ENCODE measurements at places on chromosomes 3 and 15.

GRCh38 chr3:175716446-175716845, 857.3 kb downstream of the NAALADL2 start:
- no peak for DNase-seq

GRCh38 chr3:9809239-9809614, 835 bp upstream of the TTLL3 start:
- DNase-seq = no peak

GRCh38 chr15:26287381-26287780, 424.3 kb upstream of the ATP10A start:
- DNase-seq = no peak

- DNase-seq = no peak
Measured at GRCh38 chr15:76299786-76300185, 11.5 kb downstream of the ETFA start.

DNA sequence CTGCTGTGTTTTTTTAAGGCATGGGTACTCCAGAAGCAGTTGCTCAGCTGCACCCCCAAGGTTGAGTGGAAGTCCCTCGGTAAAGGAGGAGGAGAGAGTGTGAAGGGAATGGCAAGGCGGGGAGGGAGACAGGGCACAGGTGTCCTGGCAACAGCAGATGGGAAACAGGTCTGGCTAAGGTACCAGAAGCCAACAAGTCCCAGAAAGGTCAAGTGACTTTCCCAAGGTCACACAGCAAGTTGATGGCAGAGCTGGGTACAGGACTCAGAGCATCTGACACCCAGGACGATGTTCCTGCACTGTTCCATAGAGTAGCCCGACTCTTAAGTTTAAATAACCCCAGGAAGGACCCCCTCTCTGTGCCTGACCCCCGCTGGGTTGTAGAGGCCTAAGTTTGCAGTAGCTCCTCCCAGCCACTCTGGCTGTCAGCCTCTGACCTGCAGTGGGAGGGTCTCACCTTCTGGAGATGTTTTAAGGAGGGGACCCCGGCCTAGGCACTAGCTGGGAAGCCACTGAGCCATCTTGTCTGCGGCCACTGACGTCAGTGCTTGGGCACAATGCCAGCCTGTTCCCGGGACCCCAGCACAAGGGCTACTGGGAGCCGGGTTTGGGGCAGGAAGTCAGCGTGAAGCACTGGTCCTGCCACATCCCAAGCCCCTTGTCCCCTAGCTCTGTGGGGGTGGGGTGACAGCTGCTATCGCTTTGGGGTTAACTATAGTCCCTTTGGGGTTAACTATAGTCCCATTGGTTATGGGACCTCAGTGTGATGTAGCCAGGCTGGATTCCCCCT, 10.5 kb downstream of the CSK start:
- no peak for DNase-seq

DNA sequence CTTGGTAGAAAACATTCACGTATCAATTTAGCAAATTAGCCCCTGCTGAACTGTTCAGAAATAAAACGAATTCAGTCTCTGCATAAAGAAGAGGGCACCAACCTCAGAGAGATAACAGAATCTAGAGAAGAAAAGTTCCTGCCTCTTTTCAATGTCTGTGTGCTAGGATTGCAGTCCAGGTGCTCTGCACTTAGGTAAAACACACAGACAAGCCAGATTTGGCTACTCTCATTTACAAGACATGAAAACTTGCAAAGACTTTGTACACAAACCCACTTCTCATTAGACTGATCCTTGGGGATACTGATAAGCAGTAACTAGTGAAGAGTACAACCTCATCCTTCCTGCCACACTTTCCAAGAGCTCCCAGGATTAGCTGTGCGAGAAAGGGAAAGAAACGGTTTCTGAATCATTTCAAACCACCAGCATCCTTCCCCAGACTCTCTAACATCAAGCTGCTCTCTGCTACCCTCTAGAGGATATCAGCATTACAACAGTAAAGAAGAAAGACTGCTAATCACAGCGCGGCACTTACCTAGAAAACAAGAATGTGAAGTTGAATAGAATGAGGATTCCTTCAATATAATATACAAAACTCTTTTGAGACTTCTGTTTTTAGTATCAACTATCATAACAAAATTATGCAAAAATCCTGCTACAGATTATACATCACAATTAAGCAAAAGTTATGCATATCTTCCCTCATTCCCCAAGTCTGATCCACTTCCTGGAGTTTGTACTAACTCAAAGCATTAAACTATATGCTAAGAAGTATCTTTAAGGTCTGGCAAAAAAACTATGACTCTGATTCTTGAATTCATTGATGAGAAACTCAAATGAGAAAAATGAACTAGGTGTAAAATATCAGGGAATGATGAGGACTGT, 306.4 kb downstream of the MAGI1 start:
- DNase-seq = peak; percentile 18

- DNase-seq = no peak
Measured at GRCh38 chr3:193520738-193521137, 34.0 kb downstream of the ATP13A4 start.

DNA sequence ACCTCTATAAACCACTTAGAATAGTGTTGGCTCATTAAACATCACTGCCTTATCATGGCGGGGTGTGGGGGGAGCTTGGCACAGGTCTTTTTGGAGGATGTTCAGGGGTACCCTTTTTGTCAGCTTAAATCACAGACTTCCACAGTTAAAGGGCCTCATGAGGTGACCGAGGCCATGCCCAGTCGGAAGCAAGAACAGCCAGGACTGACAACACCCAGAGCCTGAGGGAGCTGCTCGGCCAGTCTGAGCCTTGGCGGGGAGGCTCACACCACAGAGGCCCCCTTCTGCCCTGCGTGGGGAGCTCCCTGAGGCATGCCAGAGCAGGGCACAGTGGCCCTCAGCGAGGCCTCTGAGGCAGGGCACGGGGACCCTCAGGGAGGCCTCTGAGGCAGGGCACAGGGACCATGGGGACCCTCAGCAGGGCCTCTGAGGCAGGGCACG, 49.5 kb downstream of the UMPS start:
- no peak for DNase-seq

GRCh38 chr3:134260987-134261386, 10.3 kb upstream of the RYK start:
- DNase-seq = no peak

DNA sequence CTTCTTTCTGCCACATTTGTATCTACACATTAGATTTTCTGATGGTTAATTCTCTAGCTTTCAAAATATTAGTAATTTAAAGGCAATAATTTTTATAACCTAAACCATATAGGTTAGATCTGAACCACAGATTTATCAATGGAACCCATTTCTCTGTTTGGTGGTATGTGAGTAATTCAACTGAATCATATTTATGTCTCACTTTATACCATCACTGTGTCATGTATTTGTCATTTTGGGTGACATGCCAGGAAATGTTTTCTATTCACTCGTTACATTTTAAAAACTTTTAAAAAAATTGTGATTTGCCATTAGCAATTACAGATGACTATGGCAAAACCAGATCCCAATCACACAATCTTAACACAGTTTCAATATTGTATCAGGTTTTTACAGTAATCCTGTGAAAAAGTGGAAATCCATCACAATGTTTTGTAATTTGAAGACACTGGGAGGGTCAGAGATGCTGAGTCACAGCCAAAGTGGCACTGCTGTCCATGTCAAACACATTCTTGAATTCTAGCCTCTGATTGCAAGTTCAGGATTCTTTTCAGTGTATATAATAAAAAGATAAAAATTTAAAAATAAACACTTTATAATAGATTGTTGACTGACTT, 356.0 kb upstream of the RBMS3 start:
- DNase-seq = no peak

GRCh38 chr3:185702262-185703225, 116.4 kb downstream of the SENP2 start:
- no peak for DNase-seq
